HepG2 (cell line): ENCODE measurements at places on chromosomes 2 and 18.

DNA sequence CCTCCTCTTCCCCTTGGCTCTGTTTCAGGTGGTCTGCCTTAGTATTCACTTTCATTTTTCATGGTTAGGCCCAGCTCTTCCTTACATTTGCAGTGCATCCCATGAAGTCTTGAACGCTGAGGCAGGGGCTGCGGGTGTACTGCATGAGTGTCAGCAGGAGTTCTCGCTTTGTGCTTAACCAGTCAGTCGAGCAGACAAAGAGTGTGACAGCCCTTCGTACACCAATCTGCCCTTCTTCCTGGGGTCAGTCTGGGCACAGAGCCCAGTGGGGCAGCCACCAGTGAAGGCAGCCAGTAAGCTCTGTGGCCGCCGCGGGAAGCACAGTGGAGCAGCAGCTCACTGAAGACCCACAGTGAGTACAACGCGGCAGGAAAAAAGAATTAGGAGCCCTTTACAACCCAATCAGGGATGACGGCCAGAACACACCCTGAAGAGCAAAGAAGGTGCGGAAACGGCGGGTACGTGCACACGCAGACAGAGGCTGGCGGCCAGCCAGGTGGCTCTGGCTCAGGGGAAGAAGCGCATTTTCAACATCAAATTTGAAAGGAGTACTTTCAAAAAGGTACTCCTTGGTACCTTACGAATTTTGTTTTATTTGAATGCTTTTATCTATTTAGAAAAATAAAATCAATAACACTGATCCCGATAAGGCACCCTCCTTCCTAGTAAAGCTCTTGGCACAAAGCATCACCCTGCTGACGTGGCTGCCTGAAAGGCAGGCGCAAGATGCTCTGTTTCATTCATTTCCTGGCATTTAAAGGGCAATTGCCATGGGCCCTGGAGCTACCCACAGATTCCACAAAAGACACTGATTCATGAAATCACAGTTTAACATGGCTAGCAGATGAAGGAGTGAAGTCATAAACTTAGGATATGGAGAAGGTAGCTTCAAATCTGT lies 47.0 kb upstream of the SEMA4C start:
- DNase-seq: no peak

DNA sequence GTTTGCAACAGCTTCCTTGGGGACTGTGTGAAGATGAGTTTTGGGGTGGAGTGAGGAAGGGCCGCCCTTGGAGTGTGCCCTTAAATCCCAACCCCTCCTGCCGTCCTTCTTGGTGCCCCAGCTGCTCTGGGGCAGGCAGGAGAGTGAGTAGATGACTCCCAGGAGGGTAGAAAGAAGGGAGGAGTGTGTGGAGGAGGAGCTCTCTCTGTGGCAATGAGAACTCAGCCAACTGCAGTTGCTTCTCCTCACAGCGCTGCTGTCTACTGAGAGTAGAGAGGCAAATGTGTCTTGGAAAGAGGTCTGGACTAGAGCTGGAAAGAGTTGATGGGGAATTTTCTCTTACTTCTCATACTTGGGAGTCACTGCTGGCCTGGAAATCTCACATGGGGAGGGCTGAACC lies 21.8 kb upstream of the SIX2 start:
- DNase-seq: no peak

- no peak for DNase-seq
Observed at GRCh38 chr2:146818122-146818521, 1026.7 kb upstream of the ACVR2A start.

DNA sequence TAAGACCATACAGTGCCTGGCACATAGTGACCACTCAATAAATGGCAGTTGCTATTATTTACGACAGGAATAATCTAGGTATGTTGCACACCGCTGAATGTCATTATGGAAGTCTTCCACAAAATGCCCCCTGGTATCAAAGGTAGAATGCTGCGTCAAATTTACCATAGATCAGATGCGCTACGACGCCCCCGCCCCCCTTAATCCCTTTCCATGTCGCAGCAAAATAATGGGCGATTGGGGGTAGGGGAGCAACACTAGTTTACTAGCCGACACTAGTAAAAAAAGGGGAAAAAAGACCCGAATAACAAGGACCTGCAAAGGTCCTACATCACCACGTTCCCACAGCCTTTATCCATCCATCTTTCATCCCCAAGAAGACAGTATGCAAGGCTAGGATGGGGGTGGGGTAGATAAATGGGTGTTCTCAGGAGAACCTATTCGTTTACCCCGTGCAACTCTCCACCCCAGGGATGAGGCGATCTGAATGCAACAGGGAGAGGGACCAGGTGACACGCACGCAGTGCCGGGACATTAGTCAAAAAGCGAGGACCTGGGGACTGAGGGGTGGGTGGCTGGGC lies 455 bp downstream of the PREPL start:
- peak; percentile 20 for DNase-seq

- no peak for DNase-seq
Observed at GRCh38 chr18:70172225-70172624, 33.3 kb downstream of the RTTN start.
